ENCODE measurements at places on chromosomes 6 and 20.

GRCh38 chr6:95866732-95867131 lies 149.0 kb upstream of the FUT9 start:
- no peak for DNase-seq

DNA sequence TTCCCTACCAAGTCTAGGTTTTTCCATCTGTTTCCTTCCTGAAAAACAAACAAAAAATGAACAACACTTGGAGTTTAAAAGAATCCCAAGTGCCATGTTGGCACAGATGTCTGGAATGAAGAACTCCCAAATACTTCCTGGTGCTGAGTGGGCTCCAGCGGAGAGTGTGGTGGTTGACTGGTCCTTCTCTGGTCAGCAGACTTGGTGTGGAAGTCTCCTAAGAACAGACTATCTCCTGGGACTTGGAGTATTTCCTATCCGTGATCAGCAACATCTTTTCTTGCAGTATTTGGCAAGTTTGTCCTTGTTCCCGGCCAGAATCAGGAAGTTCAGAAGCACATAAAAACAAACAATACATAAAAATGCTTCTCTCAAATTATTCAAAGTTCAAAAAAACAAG lies 154.1 kb downstream of the MTFR2 start:
- no peak for DNase-seq

DNA sequence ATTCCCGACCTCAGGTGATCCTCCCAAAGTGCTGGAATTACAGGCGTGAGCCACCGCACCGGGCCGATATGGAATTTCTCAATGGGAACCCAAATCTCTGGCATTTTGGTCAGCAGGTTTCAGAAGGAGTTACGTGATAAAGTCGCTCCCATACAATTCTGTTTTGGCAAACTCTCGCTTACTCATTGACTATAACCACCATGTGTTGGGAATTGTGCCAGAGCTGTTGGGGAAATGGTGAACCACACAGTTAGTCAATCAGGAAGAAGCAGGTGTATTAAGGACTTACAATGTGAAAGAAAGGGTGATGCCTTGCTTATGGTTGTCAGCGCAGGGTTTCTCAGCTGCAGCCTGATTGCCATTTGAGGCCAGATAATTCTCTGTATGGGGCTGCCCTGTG lies 410.5 kb downstream of the QKI start:
- no peak for DNase-seq

GRCh38 chr6:111793711-111794111 lies 79.5 kb downstream of the FYN start:
- DNase-seq, result no peak

DNA sequence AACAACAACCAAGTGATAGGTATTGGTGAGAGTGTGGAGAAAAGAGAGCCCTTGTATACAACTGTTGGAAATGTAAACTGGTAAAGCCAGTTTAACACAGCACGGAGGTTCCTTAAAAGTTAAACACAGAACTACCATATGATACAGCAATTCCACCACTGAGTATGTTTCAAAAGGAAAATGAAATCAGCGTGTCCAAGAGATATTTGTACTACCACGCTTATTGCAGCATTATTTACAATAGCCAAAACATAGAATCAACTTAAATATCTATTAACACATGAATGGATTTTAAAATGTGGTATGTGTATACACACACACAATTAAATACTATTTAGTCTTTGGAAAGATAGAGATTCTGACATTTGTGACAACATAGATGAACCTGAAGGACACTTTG lies 1.1 kb downstream of the PTCHD4 start:
- DNase-seq, result no peak

GRCh38 chr6:16400248-16400760 lies 161.9 kb downstream of the GMPR start:
- no peak for DNase-seq

GRCh38 chr6:68256391-68256790 lies 378.7 kb upstream of the ADGRB3 start:
- DNase-seq, result no peak
